CD4-positive, alpha-beta T cell (primary cell): ENCODE measurements at places on chromosomes 7 and 10. TPM values are rescaled to one million over a fixed set of nuclear protein-coding genes. Genes with fewer than 3 reads are reported as not detected.

PON1 gene
- not detected for total RNA-seq

DNA sequence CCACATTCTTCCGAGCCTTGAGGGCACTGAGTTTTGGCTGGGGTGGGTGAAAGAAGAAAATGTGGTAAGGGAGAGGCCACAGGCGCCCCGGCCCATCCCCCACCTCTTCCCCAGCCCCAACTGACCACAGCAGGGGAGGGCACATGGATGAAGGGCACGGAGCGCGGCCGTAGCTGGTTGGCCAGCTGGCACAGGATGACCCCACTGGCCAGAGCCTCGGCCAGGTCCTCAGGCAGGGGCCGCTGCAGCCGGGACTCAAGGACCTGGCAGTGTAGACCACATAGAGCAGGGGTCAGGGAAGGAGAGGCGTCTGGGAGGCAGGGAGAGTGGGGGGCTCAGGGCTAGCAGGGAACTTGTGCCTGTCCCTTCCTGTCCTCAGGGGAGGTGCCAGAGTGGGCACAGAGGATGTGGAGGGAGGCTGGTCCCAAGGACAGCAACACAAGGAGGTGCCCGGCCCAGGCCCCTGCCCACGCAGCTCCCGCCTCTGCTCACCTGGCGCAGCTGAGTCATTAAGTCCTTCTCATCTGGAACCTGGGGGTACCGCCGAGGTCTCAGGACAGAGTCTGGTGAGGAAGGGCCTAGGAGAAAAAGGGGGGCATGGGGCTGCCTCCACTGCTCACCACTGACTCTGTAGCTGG, 2.2 kb upstream of the SAP25 start:
- no peaks in the 10 kb centered on the region for H3K27me3 ChIP-seq
- no peak overlapping the region for H3K27ac ChIP-seq
- no peak for DNase-seq
- no peak overlapping the region for H3K4me3 ChIP-seq

DNA sequence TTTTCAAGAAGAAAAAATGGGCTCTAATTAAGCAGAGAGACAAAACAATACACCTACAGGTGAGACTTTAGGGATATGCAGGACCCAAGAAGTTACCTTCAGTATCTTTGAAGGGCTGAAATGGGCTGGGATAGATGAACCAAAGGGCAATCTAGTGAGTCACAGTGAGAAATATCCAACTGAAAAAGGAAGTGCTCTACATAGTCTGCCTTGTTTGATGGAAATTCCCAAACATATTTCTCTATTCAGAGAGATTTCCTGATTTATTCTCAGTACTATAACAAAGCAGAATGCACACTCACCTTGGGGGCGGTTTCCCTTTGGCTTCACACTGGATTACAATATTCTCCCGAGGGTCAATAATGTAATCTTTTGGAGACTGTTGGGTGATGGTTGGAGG, 104.1 kb upstream of the LAMB4 start:
- no peak overlapping the region for H3K4me3 ChIP-seq
- H3K27ac ChIP-seq: no peak overlapping the region
- H3K4me1 ChIP-seq: no peaks in the 10 kb centered on the region
- H3K27me3 ChIP-seq: no peaks in the 10 kb centered on the region

GRCh38 chr10:1629326-1630198, 107.8 kb downstream of the ADARB2 start:
- H3K4me1 ChIP-seq: no peaks in the 10 kb centered on the region
- DNase-seq: no peak
- no peaks in the 10 kb centered on the region for H3K36me3 ChIP-seq
- H3K27ac ChIP-seq: no peak overlapping the region
- H3K4me3 ChIP-seq: no peak overlapping the region

DNA sequence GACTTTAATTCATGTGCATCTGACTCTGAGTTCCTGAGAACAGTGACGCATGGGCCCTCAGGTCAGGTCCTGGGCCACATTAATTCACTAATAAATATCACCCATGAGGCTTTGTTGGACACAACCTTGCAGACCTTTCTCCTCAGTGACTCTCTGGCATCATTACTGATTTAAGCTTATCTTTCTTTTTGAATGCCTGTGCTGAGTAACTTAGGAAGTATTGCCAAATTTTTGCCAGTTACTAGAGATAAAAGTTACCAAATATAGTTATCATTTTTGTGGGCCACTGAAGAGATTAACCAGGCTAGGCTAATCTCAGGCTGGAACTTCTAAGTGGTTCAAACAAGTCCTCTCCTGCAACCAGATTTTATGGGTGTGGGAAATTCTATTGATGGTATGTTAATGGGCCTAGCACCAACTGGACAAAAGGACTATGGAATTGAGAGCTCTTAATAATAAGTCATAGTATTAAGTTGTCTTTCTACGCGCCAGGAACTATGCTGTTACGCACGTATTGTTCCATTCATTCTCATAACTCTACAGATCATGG, 28.8 kb upstream of the PRTFDC1 start:
- no peaks in the 10 kb centered on the region for H3K36me3 ChIP-seq
- H3K4me1 ChIP-seq: no peaks in the 10 kb centered on the region
- no peak for DNase-seq

GRCh38 chr7:133052826-133053225, 29.1 kb downstream of the CHCHD3 start:
- H3K27ac ChIP-seq: no peak overlapping the region
- H3K4me1 ChIP-seq: no peaks in the 10 kb centered on the region
- DNase-seq: no peak
- no peaks in the 10 kb centered on the region for H3K27me3 ChIP-seq
- H3K36me3 ChIP-seq: no peaks in the 10 kb centered on the region
- H3K4me3 ChIP-seq: no peak overlapping the region
